ENCODE measurements at places on chromosomes 4 and X.

DNA sequence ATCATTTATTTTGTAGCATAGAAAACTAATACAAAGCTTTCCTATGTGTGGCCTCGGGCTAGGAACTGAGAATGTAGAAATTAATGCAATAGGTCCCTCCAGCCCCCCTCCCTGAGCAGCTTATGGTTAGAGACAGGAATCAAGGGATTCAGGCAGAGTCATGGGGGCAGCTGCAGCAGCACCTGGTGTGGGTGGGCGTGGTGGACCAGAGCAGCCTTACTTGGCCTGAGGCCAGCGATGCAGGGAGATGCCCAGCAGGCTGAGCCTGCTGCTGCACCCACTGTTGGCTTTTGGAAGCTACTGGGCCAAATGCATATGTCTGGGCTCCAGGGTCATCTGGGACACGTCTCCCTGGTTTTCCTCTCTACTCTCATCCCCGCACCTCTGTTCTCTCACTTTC lies 74.0 kb downstream of the STK32B start:
- DNase-seq: no peak

- DNase-seq: no peak
These were observed 100.4 kb downstream of the HMX1 start for GRCh38 chr4:8771258-8771590.

DNA sequence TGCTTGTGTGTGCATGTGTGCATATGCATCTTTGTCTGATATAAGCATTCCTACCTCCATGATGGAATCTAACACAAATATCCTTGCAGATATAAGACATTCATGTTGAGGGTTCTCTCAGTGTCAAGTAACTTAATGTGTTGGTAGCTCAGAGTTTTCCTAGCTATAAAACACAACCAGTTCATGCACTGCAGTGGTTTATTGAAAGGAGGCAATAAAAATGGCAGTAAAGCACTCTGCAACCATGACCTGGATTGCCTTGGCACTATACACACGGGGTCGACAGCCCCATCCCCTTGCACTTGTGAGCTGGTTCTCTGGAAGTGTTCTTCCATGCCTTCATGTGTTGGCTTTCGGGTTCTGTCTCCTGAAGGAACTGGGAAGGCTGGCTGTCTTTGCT lies 38.9 kb downstream of the GPC4 start:
- DNase-seq: no peak

- DNase-seq: no peak
These were observed 21.8 kb upstream of the FTHL17 start for GRCh38 chrX:31093639-31093975.

DNA sequence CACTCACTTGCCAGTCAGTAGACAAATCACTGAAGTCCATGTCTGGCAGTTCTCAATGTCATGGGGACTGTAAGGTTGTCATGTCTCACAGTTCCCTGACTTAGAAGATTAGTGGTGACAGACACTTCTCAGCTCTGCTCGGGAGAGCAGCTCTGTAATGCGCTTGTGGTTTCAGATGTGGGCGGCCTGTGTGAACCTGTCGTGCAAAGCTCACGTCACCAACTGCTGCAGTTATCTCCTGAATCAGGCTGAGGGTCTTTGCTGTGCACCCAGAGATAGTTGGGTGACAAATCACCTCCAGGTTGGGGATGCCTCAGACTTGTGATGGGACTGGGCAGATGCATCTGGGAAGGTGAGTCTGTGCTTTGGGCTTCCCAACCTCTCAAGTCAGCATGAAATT lies at the start of gene IL9R:
Gene IL9R, plus strand, starts transcription at position 261 of the 400 bp plus-strand sequence. Its CDS starts 64 bp downstream, at position 325.
- peak; percentile 39 for DNase-seq

GRCh38 chrX:2192584-2193272 lies 308.0 kb downstream of the DHRSX start:
- no peak for DNase-seq

DNA sequence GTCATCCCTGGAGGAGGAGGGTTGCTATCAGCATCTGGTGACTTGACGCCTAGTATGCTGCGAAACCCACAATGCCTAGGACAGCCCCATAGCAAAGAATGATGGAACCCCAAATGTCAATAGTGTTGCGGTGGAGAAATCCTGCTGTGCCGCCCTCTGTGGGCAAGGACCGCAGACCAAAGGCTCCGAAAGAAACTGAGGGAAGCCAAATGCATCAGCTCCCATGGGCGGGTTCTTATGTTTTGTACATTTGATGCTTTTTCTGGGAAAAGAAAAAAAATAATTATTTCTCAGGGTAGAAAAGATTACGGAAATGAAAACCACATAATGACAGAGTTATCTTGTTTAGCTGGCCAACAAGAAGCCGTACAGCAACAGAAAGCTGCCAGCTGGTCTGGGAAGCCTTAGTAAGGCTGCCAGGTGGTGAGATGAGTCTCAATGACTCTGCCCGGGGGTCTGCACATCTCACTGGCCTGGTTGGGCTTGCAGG lies 95.0 kb upstream of the TBL1X start:
- no peak for DNase-seq

GRCh38 chr4:123990310-123990870 lies 593.8 kb downstream of the SPRY1 start:
- no peak for DNase-seq

- no peak for DNase-seq
These were observed 790 bp downstream of the CLGN start for GRCh38 chr4:140426610-140427105.

DNA sequence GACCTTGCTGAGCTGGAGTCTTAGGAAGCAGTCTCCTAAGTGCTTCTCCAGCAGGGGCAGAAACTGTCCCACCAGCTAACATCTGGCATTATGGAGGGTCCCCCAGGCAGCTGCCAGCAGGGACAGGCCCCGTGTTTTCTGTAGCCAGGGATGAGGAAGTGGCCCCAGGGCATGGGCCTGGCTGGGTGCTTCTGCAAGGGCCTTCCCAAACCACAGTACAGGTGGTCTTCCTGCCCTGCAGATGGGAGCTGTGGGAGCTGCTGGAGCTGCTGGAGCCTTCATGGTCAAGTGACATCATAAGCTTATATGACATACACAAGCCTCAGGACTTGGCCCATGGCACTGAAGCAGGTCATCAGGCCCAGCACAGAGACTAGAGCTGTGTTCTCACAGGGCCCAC lies 5.0 kb upstream of the MSANTD1 start:
- DNase-seq: no peak

- no peak for DNase-seq
These were observed 394 bp upstream of the DYNLT3 start for GRCh38 chrX:37847733-37848197.

GRCh38 chr4:26317766-26318165 lies 3.0 kb upstream of the RBPJ start:
- no peak for DNase-seq

GRCh38 chr4:158754385-158755180 lies 14.2 kb upstream of the FNIP2 start:
- DNase-seq: no peak

- DNase-seq: no peak
These were observed 7.7 kb upstream of the APBB2 start for GRCh38 chr4:41221850-41222645.

DNA sequence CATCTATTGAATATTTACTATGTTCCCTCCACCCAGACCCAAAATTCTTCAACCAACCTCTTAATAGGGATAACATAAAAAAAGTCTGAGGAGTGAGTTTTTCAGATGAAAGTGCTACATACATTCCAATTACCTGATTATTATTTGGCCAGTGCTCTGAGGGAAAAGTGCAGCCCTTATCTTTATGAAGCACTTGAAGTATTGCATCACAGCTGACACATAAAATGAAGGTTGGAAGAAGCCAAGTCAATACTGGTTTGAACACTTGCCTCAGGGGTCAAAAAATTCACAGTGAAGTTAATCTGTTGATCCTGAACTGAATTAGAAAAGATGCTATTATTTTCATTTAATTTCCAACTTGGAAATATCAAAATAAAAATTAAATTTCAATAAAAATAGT lies 498.9 kb downstream of the INPP4B start:
- DNase-seq: no peak

GRCh38 chrX:22882543-22882942 lies 117.2 kb upstream of the DDX53 start:
- no peak for DNase-seq

- DNase-seq: no peak
These were observed 25.8 kb downstream of the PDGFRA start for GRCh38 chr4:54254915-54255246.

DNA sequence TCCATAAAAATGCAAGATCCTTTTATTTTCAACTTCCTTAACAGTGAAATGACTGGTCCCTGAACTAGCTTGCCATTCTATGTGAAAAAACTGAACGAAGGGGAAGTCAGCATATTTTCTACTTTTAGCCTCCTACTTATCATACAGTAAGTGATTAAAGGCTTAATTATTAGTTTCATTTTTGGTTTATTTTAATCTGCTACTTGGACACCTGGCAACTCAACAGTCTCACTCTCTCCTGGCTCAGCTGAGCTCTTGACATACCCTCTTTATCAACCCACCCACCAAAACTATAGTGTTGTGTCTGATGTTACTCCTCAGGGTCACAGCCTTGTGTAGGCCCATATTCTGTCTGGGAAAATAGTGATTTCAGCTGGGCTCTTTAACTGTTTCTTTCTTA lies 86.2 kb upstream of the CPXCR1 start:
- no peak for DNase-seq

DNA sequence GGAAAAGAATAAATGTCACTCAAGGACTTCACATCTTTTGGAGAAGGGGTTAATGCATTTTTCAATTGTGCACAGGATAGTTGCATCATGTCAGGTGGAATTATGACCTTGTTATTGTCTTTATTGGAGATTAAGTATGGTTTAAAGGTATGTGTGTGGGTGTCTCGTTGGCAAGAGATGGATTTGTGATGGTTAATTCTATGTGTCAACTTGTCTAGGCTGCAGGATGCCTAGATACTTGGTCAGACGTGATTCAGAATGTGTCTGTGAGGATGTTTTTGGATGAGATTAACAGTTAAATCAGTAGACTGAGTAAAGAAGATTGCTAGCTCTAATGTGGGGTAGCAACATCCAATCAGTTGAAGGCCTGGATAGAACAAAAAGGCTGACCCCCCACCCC lies 42.2 kb upstream of the HSD17B10 start:
- no peak for DNase-seq

DNA sequence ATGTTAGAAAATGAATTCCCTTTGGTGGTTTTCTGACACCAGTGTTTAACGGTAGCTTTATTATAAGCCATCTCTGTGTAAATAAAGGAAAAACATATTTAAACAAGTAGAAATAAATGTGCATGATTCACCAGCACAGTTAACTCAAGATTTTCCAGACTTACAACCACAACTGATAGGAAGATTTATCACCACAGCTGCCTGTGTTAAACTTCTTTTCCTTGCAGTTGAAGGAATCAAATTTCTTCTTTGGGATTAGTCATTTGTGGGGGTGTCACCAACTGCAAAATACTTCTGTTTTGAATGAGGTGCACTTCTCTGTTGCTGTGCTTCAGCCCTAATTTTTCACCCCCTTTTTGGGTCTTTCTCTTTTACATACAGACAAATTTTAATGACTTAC lies 128.1 kb upstream of the STK26 start:
- no peak for DNase-seq

- no peak for DNase-seq
These were observed 227.8 kb downstream of the ADGRL3 start for GRCh38 chr4:61427818-61428495.

GRCh38 chr4:117971403-117971802 lies 62.9 kb upstream of the NDST3 start:
- DNase-seq: no peak

- DNase-seq: no peak
These were observed 368.9 kb upstream of the CTSO start for GRCh38 chr4:156322592-156322991.

DNA sequence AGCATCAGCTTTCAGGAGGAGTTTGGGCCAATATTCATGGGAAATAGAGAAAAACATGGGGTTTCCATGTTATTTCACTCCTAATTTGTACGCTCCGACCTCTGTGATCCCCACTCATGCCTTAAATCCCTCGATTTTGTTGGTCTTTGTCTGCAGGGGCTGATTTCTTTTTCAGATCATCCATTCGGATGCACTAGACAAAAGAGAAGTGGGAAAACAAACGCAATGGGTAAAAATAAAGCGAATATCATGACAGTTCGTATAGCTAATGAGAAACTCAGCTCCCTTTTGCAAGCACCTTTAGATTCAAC lies 139.1 kb upstream of the PLAC1 start:
- no peak for DNase-seq

DNA sequence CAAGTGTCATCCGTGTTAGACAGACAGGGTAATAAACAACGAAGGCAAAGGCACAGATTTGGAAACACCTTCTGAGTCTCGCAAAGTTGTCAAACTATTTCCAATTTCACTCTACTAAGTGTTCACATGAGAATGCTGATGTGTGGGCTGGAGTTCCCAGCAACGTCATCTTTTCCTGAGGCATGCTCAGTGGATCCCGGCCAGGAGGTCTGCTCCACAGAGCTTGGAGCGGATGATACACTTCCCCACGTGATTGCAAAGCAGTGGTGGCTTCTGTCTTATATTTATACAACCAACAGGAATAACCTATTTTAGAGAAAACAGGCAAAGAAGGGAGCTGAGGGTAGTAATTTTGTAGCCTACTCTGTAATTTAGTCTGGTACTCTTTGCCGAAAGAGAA lies 40.1 kb upstream of the PDK3 start:
- no peak for DNase-seq

DNA sequence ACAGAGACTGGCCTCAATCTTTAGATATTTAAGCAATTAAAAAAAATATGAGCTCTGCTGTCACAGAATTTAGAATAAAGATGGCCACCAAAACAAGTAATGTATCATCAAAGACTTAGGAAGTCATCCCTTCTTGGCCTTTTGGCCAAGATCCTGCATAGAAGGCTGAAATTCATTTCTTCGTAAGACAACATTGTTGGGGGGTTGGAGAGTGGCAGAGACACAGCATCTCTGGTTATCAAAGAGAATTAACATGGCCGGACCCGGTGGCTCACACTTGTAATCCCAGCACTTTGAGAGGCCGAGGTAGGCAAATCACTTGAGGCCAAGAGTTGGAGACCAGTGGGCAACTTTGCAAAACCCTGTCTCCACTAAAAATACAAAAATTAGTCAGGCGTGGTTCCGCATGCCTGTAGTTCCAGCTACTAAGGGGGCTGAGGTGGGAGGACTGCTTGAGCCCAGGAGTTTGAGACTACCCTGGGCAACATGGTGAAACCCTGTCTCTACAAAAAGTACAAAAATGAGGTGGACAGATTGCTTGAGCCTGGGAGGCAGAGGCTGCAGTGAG lies 4.0 kb downstream of the PPM1K start:
- DNase-seq: no peak

DNA sequence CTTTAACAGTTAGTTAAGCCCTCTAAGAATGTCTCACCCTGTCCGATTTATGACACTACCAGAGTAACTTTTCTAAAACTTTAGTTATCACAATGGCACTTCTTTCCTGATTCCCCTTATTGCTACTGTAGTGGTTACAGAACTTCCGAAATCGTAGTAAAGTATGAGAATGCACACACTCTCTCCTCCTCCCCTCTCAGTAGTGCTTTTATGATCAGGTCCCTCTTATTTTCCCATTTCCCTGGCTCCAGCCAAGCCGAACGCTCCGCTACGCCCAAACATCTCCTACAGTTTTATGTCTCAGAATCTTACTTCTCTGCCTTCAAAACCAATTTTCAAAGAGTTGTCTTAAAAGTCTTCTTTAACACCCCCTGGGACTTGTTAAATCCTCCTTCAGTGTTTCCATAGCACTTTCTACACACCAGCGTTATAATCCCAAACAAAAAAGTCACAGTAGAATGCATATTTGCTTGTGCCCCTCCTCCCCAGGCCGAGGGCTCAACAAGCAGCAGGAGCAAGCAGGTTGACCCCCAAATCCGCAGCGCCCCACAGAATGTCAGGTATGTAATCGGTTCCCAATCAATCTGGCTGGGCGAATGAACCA lies 671 bp downstream of the HPF1 start:
- no peak for DNase-seq

GRCh38 chrX:96438803-96439202 lies 245.8 kb upstream of the DIAPH2 start:
- no peak for DNase-seq
